HCT116 (cell line): ENCODE measurements at places on chromosomes 2 and 18.

GRCh38 chr2:237737196-237737865 lies 61.2 kb upstream of the RBM44 start:
- no peak for DNase-seq

DNA sequence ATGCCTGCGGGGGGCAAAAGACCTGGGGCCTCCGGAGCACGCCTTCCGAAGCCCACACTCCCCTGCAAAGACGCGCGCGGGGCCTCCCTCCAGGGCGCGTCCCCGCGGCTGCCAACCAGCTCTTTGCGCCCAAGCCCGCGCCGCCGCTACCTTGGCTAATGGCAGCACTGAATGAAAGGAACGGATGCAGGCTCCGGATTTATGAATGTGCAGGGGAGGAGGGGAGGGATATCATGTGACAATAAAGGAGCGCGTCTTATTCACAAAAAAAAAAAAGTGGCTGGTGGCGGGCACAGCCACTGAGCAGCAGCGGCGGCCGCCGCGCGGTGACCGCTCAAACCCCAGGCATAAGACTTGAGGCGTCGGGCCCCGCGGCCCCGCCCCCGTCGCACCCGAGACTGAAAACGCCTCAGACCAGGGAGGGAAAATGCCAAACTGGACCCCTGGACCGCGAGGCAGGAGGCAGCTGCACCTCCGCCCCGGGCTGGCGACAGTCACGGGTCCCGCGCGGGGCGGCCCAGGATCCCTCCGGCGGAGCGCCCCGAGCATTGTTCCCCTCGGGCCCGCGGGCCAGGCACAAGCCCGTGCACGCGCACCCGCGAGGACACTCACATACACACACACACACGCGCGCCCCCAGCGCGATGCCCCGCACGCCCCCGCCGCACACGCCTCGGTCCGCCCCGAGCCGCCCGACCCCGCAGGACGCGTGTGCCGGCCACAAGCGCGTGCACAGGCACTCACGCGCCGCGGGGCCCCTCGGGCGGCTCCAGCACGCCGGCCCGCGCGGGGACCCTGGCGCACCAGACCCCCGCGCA lies 1.6 kb downstream of the SPRED2 start:
- peak; percentile 75 for DNase-seq

DNA sequence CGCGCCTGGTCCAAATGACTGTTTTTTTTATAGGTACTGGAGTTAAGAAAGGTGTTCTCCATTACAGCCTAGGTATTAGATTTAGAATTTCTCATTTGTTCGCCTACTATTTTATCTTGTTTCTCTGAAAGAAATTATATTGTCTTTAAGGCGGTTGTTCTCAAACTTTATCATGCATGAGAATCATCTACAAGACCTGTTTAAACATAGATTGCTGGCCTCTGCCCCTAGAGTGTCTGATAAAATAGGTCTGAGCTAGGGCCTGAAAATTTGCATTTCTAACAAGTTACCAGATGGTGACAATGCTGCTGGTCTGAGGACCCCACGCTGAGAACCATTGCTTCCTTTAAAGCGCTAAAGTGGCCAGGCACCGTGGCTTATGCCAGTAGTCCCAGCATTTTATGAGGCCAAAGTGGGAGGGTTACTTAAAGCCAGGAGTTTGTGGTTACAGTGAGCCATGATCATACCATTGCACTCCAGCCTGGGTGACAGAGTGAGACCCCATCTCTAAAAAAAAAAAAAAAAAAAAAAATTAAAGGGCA lies 34.0 kb upstream of the RNF138 start:
- no peak for DNase-seq

DNA sequence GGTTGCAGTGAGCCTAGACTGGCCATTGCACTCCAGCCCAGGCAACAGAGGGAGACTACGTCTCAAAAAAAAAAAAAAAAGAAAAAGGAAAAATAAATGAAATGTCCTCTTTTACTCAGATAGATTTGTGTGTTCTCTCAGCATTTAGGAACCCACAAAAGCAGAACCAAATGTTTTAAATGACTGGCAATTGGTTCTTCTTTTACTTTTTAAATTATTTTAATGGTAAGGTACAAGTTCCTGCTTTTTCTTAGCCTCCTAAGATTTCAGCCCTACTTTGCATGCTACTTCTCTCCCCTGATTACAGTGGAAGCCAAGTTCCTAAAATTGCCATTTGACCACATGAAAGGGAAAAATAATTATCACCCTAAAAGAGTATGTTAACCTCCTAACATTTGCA lies 23.5 kb downstream of the SRSF7 start:
- no peak for DNase-seq

DNA sequence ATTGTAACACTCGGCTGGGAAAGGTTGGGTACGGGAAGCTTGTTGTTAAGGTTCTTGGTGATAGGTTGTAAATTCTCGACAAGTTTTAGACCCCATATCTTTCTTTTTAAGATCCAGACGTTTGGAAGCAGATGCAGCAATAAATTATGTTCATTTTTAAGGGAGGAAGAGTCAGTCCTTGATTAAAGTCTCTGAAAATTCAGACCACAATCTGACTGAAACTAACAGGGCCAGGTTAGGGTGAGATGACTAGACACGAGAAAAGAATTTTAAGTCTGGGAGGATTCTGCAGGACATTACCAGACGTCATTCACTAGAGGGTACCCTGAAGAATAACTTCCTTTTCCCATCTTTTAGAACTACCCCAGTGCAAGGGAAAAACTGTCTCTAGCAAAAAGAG lies 16.1 kb downstream of the WIPF1 start:
- DNase-seq: no peak

DNA sequence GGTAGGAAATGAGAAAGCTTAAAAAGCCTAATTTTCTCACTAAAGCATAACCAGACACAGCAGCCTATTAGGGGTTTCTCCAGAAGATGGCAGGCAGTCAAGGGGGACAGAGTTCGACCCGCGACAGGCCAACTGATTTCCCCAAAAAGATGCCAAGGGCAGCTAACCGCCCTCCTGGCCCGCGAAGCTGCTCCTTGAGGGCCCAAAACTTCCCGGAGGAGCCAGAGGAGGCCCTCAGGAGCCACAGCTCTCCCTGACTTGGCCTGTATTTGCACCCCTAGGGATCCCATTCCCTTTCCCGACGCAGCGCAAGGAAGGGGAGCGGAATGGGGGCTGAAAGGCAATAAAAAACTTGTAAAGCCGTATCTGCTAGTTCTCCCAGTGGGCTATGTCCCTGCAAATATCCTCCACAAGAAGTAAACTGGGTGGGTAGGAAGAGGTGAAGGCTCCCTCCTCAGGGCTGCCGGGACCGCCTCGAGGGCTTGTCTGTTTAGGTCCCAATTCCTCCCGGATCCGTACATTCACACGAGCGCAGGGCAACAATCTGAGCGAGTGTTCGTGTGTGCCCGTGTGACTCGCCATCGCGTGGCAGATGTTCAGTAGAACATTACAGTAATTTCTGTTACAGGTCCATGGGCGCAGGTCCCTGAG lies 756 bp upstream of the NAGK start:
- DNase-seq: no peak
